ENCODE measurements at places on chromosomes 5 and 9.

DNA sequence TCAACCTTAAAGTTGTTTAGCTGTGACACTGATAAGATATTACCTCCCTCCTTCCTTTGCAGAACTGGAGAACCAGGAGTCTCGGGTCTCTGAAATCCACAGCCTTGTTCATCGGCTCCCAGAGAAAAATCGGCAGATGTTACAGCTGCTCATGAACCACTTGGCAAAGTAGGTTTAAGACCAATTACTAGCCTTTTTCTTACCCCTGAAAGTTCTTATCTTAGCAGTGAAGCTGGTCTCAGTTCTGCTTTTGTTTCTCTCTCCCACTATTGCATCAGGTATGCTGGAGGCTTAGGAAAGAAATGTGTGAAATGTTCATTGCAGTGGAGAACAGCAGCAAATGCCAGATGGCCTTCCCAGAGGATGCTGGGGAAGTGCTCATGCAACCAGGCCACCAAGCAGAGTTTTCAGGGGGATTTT, 287.4 kb downstream of the ARHGAP26 start:
- DNase-seq, result no peak

DNA sequence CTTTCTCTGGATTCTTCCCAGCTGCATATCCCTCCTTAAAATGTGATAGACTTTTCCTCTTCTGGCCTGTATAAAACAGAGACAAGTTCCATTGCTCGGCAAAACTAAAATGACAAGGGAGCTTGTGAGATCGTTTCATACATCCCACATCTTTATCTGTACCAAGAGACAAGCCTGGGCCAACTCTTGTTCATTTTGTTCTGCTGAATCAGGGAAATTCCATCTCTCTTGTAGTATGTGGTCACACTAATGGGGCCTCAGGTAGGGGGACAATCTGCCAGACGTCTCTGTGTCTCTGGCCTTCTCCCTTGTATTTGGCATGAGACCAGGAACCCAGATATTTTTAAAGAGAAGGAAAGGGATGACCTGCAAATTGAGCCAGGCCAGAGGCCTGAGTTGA, 18.6 kb upstream of the PAPPA start:
- no peak for DNase-seq

DNA sequence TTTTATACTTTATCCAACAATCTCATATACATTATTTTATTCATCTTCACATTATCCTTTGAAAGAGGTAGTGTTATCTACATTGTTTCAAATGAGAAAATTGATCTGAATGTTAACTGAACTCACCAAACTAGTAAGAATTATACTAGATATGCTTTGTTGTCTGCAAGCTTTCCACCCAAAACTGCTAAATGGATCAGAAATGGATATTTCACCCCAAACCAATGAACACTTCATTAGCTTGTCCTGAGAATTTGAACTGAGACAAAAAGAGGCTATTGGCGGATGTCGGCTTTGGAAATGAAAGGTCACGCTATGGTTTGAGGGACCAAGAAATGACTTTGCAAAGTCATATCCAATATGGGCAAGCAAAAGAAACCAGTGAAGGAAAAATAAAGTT, 201.9 kb upstream of the TRPM3 start:
- DNase-seq, result no peak

- DNase-seq, result no peak
Observed at GRCh38 chr9:107483666-107484065, 5.9 kb downstream of the KLF4 start.

DNA sequence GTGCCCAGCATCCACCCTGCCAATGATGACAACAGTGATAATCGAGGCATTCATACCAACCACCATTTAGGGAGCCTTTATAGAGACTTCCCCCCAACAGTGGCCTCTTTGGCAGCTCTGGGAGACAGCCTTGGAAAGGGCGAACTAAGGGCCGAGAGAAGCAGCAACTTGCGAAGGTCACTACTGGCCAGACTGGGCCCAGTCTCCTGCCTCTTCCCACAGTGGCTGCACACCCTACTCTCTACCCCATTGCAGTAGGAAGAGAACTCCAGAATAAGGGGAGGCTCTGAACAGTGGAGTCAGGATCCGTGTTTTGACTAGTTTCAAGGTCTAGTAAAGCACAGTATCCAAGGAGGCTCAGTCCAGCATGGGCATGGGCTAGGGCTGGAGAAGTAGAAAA, 5.3 kb downstream of the LHX6 start:
- DNase-seq, result no peak

GRCh38 chr5:55073211-55073610, 29.2 kb upstream of the GZMA start:
- DNase-seq, result no peak

DNA sequence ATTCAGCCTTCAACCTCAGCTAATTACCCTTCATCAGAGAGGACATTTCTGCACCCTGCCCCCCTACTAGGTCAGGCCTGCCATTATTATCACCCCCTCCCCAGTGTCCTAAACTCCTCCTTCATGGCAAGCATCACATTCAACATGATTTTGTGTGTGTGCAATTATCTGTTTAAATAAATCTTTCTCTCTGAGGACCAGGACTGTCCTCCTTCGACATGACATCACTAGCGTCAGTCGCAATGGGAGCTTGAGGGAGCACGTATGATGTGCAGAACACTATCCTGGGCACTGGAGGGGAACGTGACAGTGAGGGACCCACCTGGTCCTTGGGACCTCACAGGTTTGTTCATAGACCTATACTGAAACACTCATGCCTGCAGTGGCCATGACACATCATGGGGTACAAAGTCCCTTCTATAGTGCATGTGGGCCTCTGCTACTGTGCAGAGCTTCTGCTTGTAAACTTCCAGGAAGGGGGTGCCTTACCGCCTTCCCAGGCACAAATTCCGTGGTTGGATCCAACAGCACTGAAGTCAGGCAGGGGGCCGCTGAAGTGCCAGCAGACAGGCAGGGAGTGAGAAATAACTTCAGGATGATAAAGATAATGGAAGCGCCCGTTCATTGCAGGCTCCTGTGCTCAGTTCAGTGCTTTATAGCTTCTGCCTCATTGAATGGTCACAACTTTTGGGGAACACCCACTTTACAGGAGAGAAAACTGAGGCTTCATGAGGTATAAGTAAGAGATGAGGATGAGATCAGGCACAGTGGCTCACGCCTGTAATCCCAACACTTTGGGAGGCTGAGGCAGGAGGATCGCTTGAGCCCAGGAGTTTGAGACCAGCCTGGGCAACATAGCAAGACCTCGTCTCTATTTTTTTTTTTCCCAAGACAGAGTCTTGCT, 36.0 kb upstream of the STXBP1 start:
- DNase-seq, result no peak

GRCh38 chr5:180600554-180601041, 9.3 kb upstream of the SCGB3A1 start:
- no peak for DNase-seq

DNA sequence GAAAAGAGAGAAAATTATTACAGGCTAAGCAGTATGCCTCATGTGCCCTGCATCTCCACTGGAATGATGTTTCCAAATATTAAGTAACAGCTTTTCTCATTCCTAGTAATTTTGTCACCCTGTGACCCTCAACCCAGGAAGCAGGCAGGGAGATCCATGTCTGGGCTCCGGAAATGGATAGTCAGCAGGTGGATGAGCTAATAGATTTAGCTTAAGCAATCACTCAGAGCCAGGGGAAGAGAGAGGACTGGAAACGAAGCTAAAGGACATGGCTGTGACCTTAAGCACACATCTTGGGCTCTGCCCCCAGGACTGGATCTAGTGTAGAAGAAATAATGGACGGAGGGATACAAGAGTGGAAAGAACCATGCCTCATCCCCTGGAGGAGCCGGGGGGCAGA, 89.5 kb downstream of the ARSB start:
- no peak for DNase-seq
